ENCODE measurements at places on chromosomes 2 and 18. TPM values are rescaled to one million over a fixed set of nuclear protein-coding genes. Genes with fewer than 3 reads are reported as not detected.

Gene RTP5
- not detected for total RNA-seq

Gene G6PC2
- total RNA-seq = not detected

Gene LHCGR
- not detected for total RNA-seq

Gene CHST9
- total RNA-seq = not detected

Gene LCT
- not detected for total RNA-seq

Gene SFT2D3
- total RNA-seq = 9.3 TPM

Gene TSHZ1
- 7.6 TPM for total RNA-seq

Gene C18orf54
- 7.6 TPM for total RNA-seq

Gene GALNT3
- total RNA-seq = not detected

Gene MARCO
- total RNA-seq = not detected

Gene STPG4
- not detected for total RNA-seq

Gene BBS5
- total RNA-seq = 3.1 TPM

Measured in RPMI7951 (cell line).